ENCODE measurements at places on chromosomes 16 and 17. TPM values are rescaled to one million over a fixed set of nuclear protein-coding genes. Genes with fewer than 3 reads are reported as not detected.

Gene COIL
- total RNA-seq, result 25.2 TPM

Gene RPRML
- total RNA-seq, result not detected

Gene SLC38A8
- total RNA-seq, result not detected

Gene SLC5A11
- 0.07 TPM for total RNA-seq

Gene CDRT15L2
- not detected for total RNA-seq

Gene ELMO3
- total RNA-seq, result 8.5 TPM

Gene KRTAP2-2
- not detected for total RNA-seq

Gene PRR15L
- total RNA-seq, result not detected

Gene MYO1D
- 12.1 TPM for total RNA-seq

Gene CHMP1A
- 85.7 TPM for total RNA-seq

Gene SOX15
- 0.20 TPM for total RNA-seq

Gene CCDC78
- total RNA-seq, result 5.8 TPM

Gene KRT23
- not detected for total RNA-seq

Gene CCR7
- total RNA-seq, result 166 TPM

Gene WFDC1
- total RNA-seq, result not detected

Gene KRTAP4-9
- not detected for total RNA-seq

Gene CORO6
- total RNA-seq, result 6.4 TPM

Gene KRTAP4-6
- not detected for total RNA-seq

Gene KRT39
- not detected for total RNA-seq

Gene KRT12
- total RNA-seq, result not detected

Data from activated T-helper 1 cell treated with anti-CD3 and anti-CD28 coated beads, Interleukin-12 subunit alpha, Interleukin-12 subunit beta, Interleukin-2, Interleukin-4 antibody, amounts not matched to agents 30 ng/mL and 10 ng/mL and 1 ng/mL, durations not matched to agents 14 hours and 24 hours and 36 hours (primary cell).